ENCODE measurements at places on chromosomes 12 and 14.
A peak's percentile ranks its signal among the peaks of the same experiment; 100 is the strongest.

DNA sequence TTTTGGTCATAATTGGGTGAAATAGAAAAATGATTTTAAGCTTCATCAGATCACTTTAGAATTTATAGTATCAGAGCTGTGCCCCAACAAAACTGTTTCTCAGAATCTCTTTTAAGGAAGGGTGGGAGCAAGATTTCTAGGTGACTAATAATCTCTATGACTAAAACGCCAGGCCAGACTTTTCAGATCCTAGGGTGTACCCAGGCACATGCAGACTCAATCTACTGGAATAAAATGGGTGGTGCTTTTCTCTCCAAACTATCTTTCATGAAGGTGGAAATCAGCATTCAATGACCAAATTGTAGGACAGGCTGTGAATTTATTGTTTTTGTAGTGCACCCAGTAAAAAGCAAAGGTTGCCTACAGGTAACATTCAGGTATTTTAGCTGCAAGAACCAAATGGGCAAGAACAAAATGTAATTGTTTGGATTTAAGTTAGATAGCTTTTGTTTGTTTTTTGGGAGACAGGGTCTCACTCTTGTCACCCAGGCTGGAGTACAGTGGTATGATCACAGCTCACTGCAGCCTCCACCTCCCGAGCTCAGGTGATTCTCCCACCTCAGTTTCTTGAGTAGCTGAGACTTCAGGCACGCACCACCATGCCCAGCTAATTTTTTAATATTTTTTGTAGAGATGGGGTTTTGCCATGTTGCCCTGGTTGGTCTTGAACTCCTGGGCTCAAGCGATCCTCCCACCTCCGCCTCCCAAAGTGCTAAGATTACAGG is 49.5 kb downstream of the PPP2R5C start:
- DNase-seq: no peak

DNA sequence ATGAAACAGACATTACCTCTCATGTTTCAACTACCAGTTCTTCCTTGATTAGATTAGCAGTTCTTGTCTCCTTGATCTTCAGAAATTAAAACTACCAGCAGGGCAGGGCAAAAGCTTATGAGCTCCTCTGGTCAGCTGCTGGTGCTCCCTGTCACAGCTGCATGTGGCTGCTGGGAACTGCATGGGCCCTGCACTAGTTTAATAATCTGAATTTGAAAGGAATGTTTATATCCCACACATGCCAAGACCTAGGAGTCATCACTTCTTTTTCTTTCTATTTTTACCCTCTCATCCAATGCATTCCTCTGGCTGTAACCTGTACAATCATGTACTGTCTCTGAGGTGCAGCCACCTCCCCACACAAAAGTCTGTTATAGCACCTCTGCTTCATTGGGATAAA is 73.9 kb downstream of the ARMH4 start:
- DNase-seq: no peak

DNA sequence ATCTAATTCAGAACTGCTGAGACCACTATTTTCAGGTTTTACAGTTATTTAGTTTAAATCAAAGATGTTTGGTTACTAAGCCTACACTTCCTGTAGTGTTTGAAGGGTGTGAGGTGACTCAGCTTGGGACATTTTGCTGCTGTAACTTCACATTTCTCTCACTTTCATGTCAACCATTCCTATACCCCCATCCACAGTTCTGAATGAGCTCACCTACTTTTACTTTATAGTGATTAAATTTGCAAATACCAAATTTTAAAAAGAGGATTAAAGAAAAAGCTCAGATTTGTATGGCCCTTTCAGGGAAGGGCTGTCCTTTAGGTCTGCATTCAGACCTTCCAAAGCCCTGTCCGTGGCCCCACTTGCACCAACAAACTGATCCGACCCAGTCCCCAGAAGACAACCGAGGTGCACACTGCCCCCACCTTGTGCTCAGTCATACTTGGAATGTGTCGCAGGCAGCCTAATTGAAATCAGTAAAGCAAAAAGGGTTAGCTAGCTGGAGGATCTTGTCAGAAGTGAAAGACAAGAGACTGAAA is 174.4 kb downstream of the MON2 start:
- DNase-seq: no peak

DNA sequence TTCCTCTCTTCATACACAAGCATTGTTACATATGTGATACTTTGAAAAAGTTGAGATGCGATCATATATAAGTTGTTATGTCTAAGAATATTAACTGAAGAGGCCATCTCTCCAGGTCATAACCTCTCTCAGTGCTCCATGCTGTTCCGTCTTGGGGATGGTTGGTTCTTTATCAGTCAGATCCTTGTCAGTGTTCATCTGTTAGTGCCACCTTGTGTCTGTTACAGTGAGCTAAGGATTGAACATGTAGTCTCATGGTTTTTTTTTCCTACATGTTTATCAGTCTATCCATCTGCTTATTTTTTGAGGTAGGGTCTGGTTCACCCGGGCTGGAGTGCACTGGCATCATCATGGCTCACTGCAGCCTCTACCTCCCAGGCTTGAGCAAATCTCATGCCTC is 30.5 kb downstream of the EP400 start:
- DNase-seq: no peak

DNA sequence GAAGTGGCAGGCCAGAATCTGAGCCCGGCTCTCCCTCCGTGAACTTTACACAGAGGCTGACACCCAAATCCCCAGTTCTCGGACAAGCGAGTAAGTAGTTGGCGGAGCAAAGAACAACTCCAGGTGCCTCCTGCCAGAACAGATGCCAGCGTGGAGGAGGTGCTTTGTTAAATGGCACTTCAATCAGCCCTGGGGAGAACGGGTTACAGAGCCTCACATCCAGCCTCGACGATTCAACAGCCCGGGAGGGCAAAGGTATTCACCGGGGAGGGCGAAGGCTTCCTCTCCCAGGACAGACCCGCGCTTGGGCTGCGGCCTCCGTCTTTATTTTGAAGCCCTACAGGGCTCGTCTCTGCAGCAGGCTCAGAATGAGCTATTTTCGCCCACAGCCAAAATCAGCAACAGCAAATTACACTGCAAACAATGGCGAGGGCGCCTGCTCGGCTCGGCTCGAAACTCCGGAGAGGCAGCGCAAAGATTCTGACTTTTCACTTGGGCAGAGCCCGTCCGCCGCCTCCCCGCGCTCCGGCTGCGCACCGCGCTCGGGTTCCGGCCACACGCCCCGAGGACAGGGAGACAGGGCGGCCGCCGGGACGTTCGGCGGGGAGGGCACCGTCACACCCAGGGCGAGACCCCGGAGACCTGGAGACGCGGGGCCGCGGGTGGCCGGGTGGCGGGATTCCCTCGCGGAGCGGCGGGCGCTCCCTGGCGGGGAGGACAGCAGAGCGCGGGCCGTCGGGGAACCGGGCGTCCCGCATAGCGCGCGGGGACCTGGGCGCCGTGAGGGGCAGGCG is 811 bp downstream of the TMCC3 start:
- DNase-seq: peak; percentile 66

- peak; percentile 30 for DNase-seq
These were observed 67.8 kb upstream of the CAPRIN2 start for GRCh38 chr12:30822385-30823155.

DNA sequence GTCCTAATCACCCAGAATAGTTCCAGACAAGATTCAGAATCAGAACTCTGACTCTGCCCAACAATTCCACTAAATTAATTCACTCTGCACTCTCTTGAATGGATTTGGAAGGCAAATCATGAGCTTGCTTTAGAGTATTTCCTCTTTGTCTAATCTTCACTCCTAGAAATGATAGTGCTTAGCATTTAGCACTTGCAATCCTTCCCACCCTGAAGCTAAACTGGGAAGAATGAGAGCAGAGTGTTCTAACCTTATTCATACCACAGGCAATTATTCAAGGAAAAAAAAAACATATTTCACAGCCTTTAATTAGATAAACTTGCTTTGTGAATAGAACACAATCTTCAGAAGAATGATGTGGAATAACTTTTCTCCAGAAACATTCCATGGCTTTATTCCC is 264.6 kb downstream of the PAWR start:
- DNase-seq: no peak

DNA sequence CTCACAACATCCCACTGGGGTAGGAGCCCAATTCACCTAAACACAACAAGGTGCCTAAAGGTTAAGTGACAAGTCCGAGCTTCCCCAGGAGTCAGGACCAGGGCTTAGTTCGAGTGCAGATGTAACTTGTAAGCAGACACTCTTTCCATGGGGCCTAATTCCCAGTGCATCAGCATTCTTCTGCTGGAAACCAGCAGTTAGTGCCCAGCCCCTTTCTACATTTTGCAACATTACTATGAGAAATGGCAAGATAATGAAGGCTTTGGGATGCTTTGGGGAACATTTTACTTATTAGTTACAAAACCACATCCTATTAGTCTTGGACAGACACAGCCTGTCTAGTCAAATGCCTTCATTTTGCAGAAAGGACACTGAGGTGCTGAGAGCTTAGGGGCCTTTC is 179.8 kb downstream of the CALM1 start:
- no peak for DNase-seq

- no peak for DNase-seq
These were observed 381.2 kb upstream of the FAR2 start for GRCh38 chr12:28767836-28768348.

DNA sequence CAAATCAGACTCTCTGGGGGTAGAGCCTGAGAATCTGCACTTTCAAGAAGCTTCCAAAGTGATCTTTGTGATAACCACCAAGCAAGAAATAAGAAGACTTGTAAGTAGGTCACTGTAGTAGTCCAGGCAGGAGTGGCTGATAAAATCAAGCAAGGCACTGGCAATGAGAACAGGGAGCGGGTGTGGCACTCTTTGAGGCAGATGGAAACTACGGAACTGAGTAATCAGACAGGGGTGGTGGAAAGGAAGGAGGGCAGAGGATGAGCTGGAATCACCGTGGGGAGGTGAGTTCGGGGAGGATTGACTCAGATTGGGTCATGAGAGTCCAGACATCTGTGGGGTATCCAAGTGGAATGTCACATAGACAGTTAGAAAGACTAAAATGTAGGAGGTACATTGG is 44.4 kb upstream of the PLXNC1 start:
- no peak for DNase-seq

DNA sequence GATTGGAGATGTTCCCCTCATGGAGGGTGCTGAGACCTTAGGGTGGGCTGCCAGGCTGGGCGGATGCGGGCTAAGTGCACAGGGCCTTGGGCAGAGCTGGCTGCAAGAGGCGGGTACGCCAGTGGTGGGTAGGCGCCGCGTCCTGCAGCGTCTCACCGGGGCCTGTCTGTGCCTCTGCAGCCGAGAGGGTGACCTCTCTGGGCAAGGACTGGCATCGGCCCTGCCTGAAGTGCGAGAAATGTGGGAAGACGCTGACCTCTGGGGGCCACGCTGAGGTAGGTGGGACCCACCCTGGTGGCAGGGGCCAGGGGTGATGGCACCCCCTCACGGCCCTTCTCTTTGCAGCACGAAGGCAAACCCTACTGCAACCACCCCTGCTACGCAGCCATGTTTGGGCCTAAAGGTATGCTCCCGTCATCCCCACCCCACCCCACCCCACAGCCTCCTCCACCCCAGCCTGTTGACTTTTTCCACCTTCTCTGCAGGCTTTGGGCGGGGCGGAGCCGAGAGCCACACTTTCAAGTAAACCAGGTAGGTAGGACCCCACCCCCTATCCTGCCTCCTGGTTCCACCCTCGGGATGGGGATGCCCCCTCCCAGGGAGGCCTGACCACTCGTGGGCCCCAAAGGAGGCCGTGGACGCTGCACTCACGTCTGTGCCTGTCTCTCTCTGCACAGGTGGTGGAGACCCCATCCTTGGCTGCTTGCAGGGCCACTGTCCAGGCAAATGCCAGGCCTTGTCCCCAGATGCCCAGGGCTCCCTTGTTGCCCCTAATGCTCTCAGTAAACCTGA is 1.5 kb downstream of the CRIP1 start:
- no peak for DNase-seq

DNA sequence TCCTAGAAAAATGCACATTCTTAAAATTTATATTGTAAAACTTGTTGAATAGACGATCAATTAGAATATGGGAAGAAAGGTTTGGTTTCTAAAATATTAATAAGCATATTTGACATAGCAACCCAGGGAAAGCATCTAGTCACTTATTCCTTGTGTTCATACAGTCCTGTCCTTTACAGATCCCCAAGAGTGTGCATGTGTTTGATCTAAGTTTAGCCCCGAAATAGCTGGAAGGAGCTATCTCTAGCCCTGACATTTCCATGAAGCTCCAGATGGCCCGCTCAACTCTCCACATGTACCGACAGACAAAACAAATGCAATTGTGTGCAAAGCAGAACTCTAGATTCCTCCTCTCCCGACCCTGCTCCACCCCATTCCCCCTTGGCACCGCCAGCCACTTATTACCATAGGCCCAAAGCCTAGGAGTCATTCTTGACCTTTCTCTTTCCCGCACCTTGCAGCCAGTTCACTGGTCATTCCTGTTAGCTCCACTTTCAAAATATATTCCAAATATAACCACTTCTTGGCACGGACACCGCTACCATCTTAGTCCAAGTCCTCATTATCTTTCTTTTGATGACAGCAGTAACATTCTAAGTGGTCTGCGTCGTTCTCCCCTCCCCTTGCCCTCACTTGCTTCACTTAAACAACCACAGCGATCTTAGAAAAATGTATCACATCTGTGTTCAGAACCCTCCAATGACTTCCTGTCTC is 45.4 kb upstream of the GZMB start:
- no peak for DNase-seq

DNA sequence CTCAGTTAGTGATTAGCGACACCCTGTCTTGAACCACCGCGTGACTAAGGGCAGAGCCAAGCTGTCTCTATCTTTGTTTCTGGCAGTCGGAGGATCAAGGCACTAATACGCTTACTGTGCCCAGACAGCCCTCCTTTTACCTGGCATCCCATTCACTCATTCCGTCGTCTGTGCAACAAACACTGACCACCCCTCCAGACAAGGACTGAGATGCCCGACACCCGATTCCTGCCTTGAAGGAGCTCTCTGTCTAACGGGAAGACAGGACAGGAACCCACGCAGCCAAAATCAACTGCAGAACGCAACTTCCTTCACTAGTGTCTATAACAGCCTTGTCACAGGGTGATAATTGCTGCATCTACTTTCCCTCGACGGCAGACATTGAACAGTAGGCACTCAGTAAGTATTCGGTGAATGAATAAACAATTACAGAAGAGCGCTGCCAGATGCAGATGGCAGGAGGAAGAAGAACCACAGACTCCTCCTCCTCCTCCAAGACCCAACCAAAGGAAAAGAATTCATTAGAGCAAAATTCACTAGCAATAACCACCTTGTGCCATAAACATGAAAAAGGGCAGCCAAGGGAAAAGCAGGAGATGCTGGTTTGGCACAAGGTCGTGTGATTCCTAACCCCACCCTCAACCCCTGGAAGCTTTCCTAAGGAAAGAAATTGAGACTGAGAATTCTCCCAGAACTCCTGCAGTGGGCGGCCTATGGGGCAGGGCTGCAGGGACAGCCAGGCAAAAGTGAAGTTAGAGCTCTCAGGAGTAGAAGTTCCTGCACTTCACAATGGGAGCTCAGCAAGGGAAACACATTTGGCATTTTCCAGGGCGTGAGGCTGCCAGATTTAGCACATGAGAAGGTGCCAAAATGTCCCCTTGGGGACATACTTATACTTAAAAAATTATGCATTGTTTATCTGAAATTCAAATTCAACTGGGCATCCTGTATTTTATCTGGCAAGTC is 186.6 kb upstream of the DIO3 start:
- DNase-seq: no peak

DNA sequence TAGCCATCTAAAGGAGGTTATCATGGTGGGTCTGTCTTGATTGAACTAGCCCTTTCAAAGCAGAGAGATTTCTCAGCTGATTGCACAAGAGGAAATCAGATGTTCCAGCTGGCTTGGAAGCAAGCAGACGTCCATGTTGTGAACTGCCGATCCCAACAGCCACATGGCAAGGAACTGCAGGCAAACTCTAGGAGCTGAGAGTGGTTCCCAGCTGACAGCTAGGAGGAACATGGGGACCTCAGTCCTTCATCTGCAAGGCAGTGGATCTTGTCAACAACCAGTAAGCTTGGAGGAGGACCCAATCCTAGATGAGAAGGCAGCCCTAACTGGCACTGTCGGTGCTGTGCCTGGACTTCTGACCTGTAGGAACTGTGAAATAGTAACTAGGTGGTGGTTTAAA is 7.7 kb downstream of the ACVR1B start:
- no peak for DNase-seq

Measured in memory B cell (primary cell).